IMR-90 (cell line): ENCODE measurements at places on chromosomes 7 and 10. TPM values are rescaled to one million over a fixed set of nuclear protein-coding genes. Genes with fewer than 3 reads are reported as not detected.

DNA sequence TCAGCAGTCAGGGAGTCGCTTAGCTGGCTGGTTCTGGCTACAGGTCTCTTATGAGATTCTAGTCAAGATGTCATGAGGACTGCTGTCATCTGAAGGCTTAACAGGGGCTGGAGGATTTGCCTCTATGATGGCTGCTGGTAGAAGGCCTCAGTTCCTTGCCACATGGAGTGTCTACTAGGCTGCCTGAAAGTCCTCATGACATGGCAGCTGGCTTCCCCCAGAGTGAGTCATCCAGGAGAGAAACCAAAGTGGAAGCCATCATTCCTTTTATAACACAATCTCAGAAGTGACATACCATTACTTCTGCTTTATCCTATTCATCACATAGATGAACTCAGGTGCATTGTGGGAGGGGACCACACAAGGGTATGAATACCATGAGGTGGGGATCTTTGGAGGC is 75.1 kb downstream of the EXOC6 start:
- no peak overlapping the region for H3K27ac ChIP-seq
- no peaks in the 10 kb centered on the region for H3K4me1 ChIP-seq
- H3K27me3 ChIP-seq, result no peaks in the 10 kb centered on the region
- DNase-seq, result peak; percentile 3

- H3K27ac ChIP-seq, result no peak overlapping the region
- H3K27me3 ChIP-seq, result peaks cover 2% of the 10 kb centered on the region; the same call in 1 of the 2 replicates
- no peak for DNase-seq
- no peaks in the 10 kb centered on the region for H3K4me1 ChIP-seq
Measured at GRCh38 chr7:155141562-155141961, 71.4 kb downstream of the HTR5A start.

DNA sequence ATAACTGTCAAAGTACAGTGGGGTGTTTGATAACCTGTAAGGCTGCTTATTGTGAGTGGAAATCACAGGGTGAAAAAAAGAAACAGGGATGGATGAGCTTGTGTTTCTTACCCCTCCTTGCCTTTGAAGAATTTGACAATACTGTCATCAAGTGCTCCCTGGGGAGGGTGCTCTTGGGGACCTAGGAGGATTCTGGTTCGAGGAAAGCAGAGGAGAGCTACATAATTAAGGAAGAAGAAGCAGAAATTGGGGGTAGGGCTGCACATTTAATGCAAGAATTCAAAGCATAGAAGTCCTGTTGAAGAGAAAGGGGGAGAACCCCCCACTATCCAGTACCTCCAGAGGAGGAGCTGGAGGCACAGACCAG is 208.1 kb upstream of the PHYHIPL start:
- H3K27ac ChIP-seq, result no peak overlapping the region
- no peaks in the 10 kb centered on the region for H3K36me3 ChIP-seq
- H3K4me3 ChIP-seq, result no peak overlapping the region
- no peaks in the 10 kb centered on the region for H3K4me1 ChIP-seq
- peaks cover 13% of the 10 kb centered on the region for H3K27me3 ChIP-seq

DNA sequence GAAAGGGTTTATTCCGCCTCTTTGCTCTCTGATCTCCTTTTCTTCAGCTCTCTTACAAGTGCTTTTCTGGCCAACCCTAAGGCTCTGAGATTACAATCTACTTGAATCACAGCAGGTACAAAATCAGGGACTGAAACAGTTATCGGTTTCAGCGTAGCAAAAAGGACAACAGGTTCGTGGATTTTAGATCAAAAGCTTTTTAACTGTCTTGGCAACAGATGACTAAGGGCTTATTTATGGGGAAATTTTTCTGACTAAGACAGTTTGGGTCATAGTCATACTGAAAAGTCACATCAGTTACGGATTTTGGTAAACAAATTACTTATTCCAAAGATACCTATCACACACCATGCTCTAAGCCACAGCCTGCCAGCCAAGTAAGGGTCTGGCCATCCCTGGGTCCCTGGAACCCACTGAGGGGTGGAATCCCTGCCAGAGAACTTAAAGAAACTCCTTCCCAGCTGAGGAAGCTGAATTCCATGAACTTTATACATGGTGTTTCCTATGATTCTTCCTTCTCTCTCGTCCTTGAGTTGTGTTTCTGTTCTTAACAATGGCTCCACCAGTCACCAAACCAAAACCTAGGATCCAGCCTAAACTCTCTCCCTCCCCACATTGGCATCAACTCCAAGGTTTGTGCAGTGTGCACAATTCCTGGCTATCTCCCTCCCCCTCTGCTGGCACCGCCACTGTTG is 169.3 kb downstream of the FAM107B start:
- no peaks in the 10 kb centered on the region for H3K27me3 ChIP-seq
- peak; percentile 78 for DNase-seq
- H3K27ac ChIP-seq, result peak overlapping the region; percentile 70; the same call in 1 of the 2 replicates
- peaks cover 12% of the 10 kb centered on the region for H3K36me3 ChIP-seq

- DNase-seq, result peak; percentile 4
- H3K27ac ChIP-seq, result no peak overlapping the region
- H3K4me1 ChIP-seq, result no peaks in the 10 kb centered on the region
- H3K27me3 ChIP-seq, result peaks cover 38% of the 10 kb centered on the region
- no peaks in the 10 kb centered on the region for H3K36me3 ChIP-seq
- H3K4me3 ChIP-seq, result peak overlapping the region; percentile 35
Measured at GRCh38 chr7:25950488-25951413, 201.2 kb upstream of the NFE2L3 start.

DNA sequence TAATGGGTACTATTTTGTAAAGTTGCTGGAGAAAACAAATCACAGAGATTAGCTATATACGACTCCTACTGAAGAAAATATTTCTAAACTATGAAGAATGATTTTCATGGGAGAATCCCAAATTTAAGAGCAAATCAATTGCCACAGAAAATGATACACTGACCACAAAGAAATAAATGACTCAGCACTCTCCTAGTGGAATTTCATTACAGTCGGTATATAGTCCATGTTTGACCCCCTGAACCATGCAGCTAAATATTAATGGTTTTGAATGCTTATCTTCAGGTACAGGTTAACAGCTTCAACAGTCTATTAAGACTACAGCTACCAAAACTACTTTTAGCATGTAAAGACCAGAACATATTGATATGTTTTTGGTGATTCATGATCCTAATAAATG is 65.0 kb downstream of the IDE start:
- no peak for DNase-seq
- no peak overlapping the region for H3K27ac ChIP-seq
- H3K36me3 ChIP-seq, result peaks cover 17% of the 10 kb centered on the region
- H3K4me3 ChIP-seq, result no peak overlapping the region
- H3K27me3 ChIP-seq, result no peaks in the 10 kb centered on the region
- no peaks in the 10 kb centered on the region for H3K4me1 ChIP-seq

The NODAL gene
- total RNA-seq, result not detected in 2 replicates

The AOC1 gene
- not detected in 2 replicates for total RNA-seq

DNA sequence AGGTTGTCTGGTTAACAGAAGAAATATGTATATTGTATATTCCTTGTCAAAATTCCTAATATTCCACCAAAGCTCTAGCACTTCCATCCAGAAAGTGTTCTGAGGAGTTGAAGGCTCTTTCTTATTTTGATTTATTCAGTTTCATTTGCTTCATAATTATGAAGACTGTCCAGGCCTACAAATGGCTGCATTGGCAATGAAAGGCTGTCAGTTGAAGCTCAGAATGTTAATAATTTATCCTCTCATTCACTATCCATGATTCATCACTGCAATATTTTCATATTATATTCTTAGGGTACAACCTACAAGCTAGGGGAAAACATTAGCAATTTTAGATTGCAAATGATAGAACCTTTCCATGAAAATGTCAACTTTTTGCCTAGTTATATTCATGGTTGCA is 57.3 kb downstream of the ARID5B start:
- peaks cover 11% of the 10 kb centered on the region for H3K4me1 ChIP-seq
- no peak overlapping the region for H3K4me3 ChIP-seq
